ENCODE measurements at places on chromosomes 7 and 10.

- DNase-seq = no peak
These were observed 5.4 kb upstream of the ZMYND11 start for GRCh38 chr10:129810-130209.

GRCh38 chr10:51638211-51638610, 61.2 kb downstream of the CSTF2T start:
- DNase-seq = no peak

DNA sequence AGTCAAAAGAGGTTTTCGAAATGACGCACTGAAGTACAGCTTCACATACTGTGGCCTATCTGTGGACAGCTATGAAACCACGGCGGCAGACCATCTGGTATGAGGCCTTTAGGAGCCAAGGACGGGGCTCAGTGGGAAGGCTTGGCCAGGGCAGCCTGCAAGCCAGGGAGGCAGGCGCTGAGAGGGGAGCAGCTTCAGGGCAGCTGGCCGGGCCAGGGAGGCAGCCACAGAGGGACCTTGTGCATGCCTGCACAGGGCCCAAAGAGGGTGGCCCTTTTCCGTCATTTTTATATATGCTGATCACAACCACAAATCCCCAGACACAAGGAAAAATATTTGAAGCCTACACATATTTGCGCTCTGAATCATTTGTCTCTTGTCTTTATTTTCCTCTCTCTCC, 13.5 kb downstream of the CALD1 start:
- peak; percentile 5 for DNase-seq

- DNase-seq = no peak
These were observed 314.9 kb upstream of the STEAP1 start for GRCh38 chr7:89839329-89839728.

DNA sequence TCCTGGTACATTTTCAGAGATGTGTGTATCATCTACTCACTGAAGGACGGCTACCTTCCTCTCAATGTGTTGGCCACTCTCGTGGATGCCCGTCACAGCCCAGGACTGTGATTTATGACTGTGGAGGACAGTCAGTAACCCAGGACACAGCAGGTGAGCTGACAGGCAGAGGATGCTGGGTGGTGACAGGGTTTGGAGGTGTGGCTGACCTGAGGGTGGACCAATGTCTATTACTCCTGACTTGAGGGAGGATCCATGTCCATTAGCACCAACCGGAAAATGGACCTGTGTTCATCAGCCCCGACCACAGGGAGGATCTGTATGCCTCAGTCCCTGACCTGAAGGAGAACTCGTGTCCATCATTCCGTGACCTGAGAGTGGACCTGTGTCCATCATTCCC, 96.1 kb downstream of the ADCY1 start:
- no peak for DNase-seq
